ENCODE measurements at places on chromosomes 4 and X. TPM values are rescaled to one million over a fixed set of nuclear protein-coding genes. Genes with fewer than 3 reads are reported as not detected.

DNA sequence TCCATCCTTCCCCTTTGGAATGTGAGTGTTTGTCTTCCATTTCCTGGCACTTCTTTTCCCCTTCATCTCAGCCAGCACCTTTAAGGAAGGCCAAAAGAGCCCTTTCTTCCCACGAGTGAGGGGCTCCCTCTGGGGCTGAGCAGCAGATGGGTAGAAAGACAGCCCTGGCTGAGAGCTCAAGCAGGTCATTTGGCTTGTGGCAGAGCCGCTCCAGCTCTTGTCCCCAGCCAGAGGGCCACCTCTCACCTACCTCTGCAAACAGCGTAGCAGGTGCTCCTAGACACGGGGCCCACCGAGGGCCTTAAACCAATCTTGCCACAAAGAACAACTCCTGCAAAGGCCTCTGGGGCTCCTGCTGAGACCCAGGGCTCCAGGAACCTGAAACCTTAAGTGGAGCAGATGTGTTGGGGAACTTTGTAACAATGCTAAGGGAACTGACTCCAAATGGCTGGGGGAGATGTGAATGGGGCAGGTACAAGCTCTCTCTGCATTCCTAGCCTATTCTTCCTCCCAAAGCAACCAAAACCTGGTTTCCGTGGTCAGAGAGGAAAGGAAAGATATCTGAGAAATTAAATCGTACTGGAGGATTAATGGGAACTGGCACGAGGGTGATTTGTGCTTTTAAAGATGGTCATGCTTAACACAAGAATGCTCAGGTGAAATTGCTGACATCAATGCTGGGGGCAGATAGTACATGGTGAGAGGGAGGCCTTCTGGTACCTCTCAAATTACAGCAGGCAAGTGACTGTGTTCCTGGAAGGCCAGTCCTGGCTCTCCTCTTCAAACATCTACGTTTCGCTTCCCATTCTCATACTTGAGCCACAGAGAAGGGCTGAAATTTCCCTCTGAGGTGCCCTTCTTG is 27.0 kb downstream of the TFDP3 start:
- H3K27me3 ChIP-seq: peaks cover 4% of the 10 kb centered on the region
- H3K4me3 ChIP-seq: no peak overlapping the region
- H3K27ac ChIP-seq: no peak overlapping the region
- H3K36me3 ChIP-seq: no peaks in the 10 kb centered on the region

- H3K27ac ChIP-seq: peak within 1 kb of the TSS; percentile 83
- H3K4me1 ChIP-seq: no peaks in the 10 kb centered on the region
- peak; percentile 81 for DNase-seq
Observed at GRCh38 chr4:185396724-185397385, at the start of gene ANKRD37. Gene ANKRD37, plus strand, starts transcription at chr4:185396841. Its CDS starts 83 bp downstream, at chr4:185396924.

DNA sequence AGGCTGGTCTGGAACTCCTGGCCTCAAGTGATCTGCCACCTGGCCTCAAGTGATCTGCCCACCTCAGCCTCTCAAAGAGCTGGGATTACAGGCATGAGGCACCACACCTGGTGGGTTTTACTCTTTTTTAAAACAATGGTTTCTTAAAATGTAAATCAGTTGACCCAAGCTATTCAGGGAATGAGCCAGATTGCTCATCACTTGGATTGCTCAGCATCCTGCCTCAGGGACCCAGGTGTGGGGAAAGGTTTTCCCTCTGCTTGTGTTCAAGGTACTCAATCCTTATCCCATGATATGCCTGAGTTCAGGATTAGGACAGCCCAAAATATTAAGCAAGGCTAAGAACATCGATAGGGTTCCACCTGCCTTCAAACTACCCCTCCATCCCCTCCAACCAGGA is 67.4 kb downstream of the CHRNA9 start:
- no peaks in the 10 kb centered on the region for H3K27me3 ChIP-seq
- no peak overlapping the region for H3K4me3 ChIP-seq

- H3K4me3 ChIP-seq: no peak overlapping the region
- no peaks in the 10 kb centered on the region for H3K4me1 ChIP-seq
- H3K27ac ChIP-seq: no peak overlapping the region
- no peak for DNase-seq
- H3K27me3 ChIP-seq: no peaks in the 10 kb centered on the region
Observed at GRCh38 chr4:38510201-38510600, 153.8 kb upstream of the KLF3 start.

- no peak overlapping the region for H3K4me3 ChIP-seq
- H3K36me3 ChIP-seq: no peaks in the 10 kb centered on the region
- H3K4me1 ChIP-seq: no peaks in the 10 kb centered on the region
- DNase-seq: no peak
- no peak overlapping the region for H3K27ac ChIP-seq
Observed at GRCh38 chr4:95217197-95217596, 331.6 kb downstream of the UNC5C start.

DNA sequence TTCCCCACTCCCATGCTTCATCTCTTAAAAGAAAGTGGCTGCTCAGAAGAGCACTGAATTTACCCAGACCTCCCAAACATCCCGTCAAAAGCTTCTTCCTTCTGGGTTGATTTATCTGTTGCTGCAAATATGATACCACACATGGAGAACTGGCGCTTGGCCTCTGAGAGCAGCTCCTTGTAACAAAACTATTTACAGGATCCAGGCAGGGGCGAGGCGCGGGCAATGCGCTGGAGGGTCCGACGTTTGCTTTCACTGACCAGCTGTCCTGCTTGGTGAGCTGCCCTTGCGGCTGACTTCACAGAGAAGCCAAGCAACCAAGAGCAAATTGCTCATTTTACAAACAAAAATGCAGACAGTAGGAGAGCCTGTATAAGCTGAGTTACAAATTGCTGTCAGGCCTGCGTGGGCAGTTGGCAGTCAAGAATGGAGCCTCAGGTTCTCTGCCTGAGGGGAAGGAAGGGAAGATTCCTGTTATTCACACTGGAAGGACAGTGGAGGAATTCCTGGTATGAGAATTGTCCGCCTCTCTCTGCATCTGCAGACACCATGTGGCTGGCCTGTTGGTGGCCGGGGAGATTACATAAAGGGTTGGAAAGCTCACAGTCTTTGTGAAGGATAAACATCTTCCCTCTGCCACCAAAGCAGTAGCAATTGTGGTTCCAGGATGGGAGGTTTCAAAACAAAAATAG is 192.2 kb upstream of the LEF1 start:
- no peaks in the 10 kb centered on the region for H3K27me3 ChIP-seq
- no peak overlapping the region for H3K4me3 ChIP-seq
- no peak overlapping the region for H3K27ac ChIP-seq
- peak; percentile 14 for DNase-seq

The CCDC120 gene
- 2.7 TPM for polyA plus RNA-seq

GRCh38 chrX:74922922-74923543 is 2.2 kb downstream of the NEXMIF start:
- no peak overlapping the region for H3K4me3 ChIP-seq
- no peaks in the 10 kb centered on the region for H3K36me3 ChIP-seq
- H3K4me1 ChIP-seq: peaks cover 6% of the 10 kb centered on the region

The ZNF280C gene
- polyA plus RNA-seq: 1.0 TPM

- no peak overlapping the region for H3K27ac ChIP-seq
- no peaks in the 10 kb centered on the region for H3K4me1 ChIP-seq
- no peak overlapping the region for H3K4me3 ChIP-seq
- no peaks in the 10 kb centered on the region for H3K36me3 ChIP-seq
- no peaks in the 10 kb centered on the region for H3K27me3 ChIP-seq
Observed at GRCh38 chr4:40256329-40256728, 59.5 kb downstream of the RHOH start.

The TRPC5OS gene
- 0.03 TPM for polyA plus RNA-seq

DNA sequence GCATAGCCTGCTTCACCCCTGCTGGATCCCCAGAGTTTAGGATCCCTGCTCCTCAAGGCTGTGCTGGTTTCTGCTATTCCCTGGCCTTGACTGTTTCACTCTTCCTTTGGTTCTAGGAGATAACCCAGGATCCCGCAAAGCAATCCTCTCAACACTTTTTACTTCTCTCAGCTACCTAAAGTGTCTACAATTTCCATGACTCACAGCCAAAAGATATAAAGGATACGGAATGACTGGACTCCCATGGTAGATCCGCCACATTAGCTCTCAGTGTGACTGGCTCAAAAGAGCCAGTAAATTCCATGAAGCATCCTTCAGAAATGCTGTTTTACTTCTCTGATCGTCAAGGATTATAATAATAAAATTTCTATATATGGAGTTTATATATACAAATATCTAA is 66.3 kb upstream of the TMEM164 start:
- H3K27me3 ChIP-seq: peaks cover 9% of the 10 kb centered on the region
- no peaks in the 10 kb centered on the region for H3K4me1 ChIP-seq
- no peak overlapping the region for H3K4me3 ChIP-seq
- no peak overlapping the region for H3K27ac ChIP-seq

GRCh38 chr4:123495530-123495929 is 98.9 kb downstream of the SPRY1 start:
- no peak overlapping the region for H3K4me3 ChIP-seq
- no peaks in the 10 kb centered on the region for H3K4me1 ChIP-seq
- no peaks in the 10 kb centered on the region for H3K36me3 ChIP-seq
- H3K27me3 ChIP-seq: no peaks in the 10 kb centered on the region
- H3K27ac ChIP-seq: no peak overlapping the region
- no peak for DNase-seq

- H3K27ac ChIP-seq: no peak overlapping the region
- no peaks in the 10 kb centered on the region for H3K36me3 ChIP-seq
- no peak for DNase-seq
- H3K4me1 ChIP-seq: no peaks in the 10 kb centered on the region
- H3K4me3 ChIP-seq: no peak overlapping the region
Observed at GRCh38 chr4:65983061-65983460, 312.8 kb upstream of the EPHA5 start.

The SPACA5 gene
- polyA plus RNA-seq: not detected

- no peak overlapping the region for H3K27ac ChIP-seq
- H3K4me3 ChIP-seq: no peak overlapping the region
- DNase-seq: no peak
- no peaks in the 10 kb centered on the region for H3K27me3 ChIP-seq
- no peaks in the 10 kb centered on the region for H3K4me1 ChIP-seq
- no peaks in the 10 kb centered on the region for H3K36me3 ChIP-seq
Observed at GRCh38 chr4:108937066-108937465, 174.2 kb upstream of the ETNPPL start.

The PCDH10 gene
- 1.7 TPM for polyA plus RNA-seq

DNA sequence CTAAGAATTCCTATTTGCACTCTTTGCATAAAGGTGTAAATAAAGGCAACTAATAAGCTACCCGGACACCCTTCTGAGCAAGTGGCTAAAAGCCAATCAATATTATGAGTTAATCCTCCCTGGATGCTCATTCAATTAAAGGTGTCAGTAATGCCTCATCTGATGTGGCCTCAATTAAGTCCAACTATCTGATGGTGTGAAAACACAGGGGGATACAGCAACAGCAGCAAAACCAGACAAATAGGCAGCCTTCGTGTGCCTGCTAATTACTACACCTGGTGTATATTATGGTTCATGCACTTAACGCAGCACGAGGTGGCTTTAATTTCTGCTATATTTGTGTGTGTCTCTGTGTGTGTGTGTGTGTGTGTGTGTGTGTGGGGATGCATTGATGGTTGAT is 244.4 kb downstream of the DCLK2 start:
- no peaks in the 10 kb centered on the region for H3K4me1 ChIP-seq
- no peaks in the 10 kb centered on the region for H3K36me3 ChIP-seq
- no peak for DNase-seq

DNA sequence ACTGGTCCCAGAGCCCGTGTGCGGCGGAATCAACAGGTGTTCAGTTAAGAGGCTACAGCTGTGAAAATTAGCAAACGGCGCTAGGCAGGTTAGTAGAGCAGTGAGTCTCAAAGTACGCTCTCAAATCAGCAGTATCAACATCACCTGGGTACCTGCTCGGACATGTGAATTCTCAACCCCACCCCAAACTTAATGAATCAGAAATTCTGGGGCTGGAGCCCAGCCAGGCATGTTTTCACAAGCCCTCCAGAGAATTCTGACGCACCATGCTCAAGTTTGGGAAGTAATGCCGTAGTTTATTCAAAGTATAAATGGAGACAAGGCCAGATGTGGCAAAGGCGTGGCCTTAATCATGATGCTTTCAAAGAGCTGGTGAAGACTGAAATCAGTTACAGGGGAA is 58.2 kb upstream of the PTCHD1 start:
- no peaks in the 10 kb centered on the region for H3K36me3 ChIP-seq
- DNase-seq: no peak
- H3K27ac ChIP-seq: no peak overlapping the region
- H3K4me1 ChIP-seq: no peaks in the 10 kb centered on the region
- no peak overlapping the region for H3K4me3 ChIP-seq

- no peak overlapping the region for H3K4me3 ChIP-seq
- H3K36me3 ChIP-seq: no peaks in the 10 kb centered on the region
- no peak for DNase-seq
- H3K4me1 ChIP-seq: peaks cover 16% of the 10 kb centered on the region
Observed at GRCh38 chr4:8391972-8392371, 48.6 kb downstream of the ACOX3 start.

DNA sequence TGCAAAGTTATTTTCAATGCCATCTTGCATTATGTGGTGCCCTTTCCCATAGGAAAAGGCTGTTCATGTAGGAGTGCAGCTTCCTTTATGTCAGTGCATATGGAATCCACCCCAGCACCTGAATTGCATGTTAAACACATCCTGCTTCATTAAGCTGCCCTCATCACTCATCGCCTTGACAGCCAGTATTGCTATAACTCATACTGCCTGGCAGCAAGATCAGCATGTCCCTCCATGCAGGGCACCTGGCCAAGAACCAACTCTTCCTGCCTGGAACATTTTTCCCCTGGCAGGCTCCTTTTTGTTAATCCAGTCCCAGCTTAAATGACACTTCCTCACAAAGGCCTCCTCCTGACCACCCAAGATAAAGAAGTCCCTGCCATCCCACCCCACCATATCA is 23.5 kb upstream of the CA5B start:
- no peak overlapping the region for H3K27ac ChIP-seq
- H3K36me3 ChIP-seq: no peaks in the 10 kb centered on the region
- DNase-seq: no peak
- H3K4me3 ChIP-seq: no peak overlapping the region

DNA sequence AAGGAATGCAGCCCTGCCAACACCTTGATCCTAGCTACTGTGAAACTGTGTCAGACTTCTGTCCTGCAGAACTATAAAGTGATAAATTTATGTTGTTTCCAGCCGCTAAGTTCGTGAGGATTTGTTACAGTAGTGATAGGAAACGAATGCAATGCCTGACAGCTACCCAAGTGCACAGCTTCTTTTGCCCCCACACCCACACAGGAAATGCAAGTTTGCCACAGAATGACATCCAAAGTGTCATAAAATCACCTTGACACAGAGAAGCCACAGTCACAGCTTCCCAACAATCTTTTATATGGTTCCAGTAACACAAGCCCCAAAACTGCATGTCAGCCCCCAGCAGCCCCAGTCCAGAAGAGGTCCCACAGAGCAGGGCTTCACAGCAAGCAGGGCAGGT is 216.9 kb upstream of the S100G start:
- H3K27me3 ChIP-seq: no peaks in the 10 kb centered on the region
- H3K4me3 ChIP-seq: no peak overlapping the region
- DNase-seq: no peak
- H3K4me1 ChIP-seq: no peaks in the 10 kb centered on the region
- no peaks in the 10 kb centered on the region for H3K36me3 ChIP-seq

Measured in adrenal gland (tissue), 19 donors.